ENCODE measurements at places on chromosomes 2 and 18.

GRCh38 chr18:66616523-66616983 lies 12.7 kb upstream of the CDH19 start:
- DNase-seq = no peak

- DNase-seq = no peak
Measured at GRCh38 chr2:214772443-214773015, 37.0 kb downstream of the BARD1 start.

- DNase-seq = no peak
Measured at GRCh38 chr2:222430071-222430470, 5.7 kb downstream of the SGPP2 start.

DNA sequence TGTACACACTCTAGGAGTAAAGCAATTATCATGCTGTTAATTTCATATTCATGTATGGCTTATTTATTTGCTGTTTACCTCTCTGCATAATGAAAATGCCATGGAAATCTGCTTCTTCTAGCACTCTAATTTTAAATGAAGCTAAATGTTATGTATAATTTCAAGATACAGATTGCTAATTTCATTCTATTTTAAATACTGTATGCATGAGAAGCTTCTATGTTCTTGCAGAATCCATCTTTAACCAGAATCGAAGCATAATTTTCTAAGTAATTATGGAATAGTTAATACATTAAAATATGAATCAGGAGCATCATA lies 127.2 kb downstream of the UBE2E3 start:
- DNase-seq = no peak

GRCh38 chr2:131577812-131578211 lies 50.1 kb downstream of the CCDC74A start:
- DNase-seq = no peak

DNA sequence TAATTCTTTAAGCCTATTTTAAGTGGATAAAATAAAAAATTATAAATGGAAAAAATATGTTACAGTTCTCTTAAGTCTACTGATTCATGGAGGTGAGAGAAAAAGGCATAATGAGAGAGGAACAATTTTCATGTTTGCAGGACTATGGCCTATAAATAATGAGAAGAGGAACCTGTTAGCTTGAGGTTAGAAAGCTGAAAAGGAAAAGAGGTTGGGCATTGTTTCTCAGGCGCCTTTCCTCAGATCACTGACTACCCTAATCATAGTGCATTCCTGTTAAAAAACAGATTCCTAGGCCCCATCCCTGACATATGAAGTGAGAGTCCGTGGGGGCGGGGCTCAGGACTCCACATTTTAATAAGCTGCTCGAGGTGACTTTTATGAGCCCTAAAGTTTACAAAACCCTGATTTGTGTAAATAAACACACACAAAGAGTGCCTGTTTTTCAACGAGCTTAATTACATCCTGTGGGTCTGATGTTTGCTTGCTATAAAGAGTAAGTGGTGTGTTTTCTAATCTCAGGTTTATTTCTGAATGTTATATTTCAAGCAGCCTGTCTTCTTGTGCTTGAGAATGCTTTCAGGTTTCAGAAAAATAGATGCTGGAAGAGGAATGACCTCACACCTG lies 335.5 kb downstream of the CLIP4 start:
- DNase-seq = no peak
